ENCODE measurements at places on chromosomes 16 and 17. TPM values are rescaled to one million over a fixed set of nuclear protein-coding genes. Genes with fewer than 3 reads are reported as not detected.

- DNase-seq, result no peak
These were observed 58.4 kb upstream of the MARCHF10 start for GRCh38 chr17:62866471-62866870.

DNA sequence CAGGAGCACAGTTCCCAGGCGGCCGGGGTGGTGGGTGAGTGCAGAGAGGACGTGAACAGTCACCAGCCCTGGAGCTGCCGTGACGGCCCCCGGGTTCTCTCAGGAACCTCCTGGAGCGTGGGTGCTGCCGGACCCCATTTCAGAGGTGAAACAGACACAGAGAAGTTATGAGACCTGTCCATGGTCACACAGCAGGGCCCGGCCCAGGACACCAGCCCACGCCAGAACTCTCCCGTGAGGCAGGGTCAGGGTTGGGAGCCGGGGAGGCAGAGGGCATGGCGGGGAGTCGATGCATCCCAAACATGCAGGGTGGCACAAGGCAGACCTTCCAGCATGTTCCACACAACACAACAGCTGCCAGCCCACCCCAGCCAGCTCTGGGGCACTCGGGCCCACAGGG lies 3.8 kb upstream of the PVALEF start:
- no peak for DNase-seq

DNA sequence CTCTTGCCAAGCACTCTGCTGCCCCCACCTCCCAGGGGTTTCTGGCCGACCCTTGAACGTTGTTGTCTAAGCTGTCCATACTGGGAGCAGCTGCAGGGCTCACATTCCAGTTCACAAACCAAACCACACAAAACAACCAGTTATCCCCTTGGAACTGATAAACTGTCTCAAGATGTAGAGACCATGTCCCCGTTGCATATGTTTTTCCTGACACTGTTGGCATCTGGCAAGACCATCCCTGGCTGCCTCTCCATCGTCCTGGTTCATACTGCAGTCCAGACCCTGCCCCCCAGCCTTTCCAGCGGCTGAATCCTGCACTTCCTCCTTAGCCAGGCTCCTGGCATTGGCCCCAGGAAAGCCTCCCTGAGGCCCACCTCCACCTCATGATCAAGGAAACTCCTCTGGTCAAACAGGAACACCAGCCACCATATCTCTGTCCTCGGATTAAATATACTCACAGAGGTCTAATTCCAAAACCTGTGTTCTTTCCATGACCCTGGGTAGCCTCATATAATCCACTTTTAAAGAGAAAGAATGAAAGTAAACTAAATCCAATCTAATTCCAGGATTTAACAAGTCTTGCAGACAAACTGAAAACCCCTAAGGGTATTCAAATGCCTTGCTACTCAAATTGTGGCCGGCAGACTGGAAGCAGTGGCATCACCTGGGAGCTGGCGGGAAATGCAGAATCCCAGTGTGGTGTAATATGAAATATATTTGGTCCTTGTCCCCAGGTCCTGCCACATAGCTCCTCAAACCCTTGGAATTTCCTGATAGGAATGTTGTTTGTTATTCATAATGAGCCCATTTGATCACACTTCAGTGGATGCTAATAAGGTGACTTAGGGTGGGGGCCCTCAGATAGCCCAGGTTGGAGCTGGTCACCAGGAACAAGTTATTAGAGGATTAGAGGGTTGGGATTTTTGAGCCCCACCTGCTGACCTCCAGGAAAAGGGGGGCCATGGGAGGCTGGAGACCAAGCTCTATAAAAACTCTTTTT lies 14.2 kb downstream of the GAS7 start:
- peak; percentile 9 for DNase-seq

GRCh38 chr16:87176735-87177134 lies 140.5 kb downstream of the C16orf95 start:
- DNase-seq, result no peak

- DNase-seq, result peak; percentile 5
These were observed 110.8 kb upstream of the CDH5 start for GRCh38 chr16:66255647-66256046.

- DNase-seq, result no peak
These were observed 1.5 kb downstream of the GRB7 start for GRCh38 chr17:39738983-39739884.

GRCh38 chr16:81578636-81579413 lies 134.2 kb downstream of the CMIP start:
- no peak for DNase-seq

NOTUM gene
- total RNA-seq, result not detected

RHOT1 gene
- total RNA-seq, result 37.9 TPM
